ENCODE measurements at places on chromosomes 1 and 21. TPM values are rescaled to one million over a fixed set of nuclear protein-coding genes. Genes with fewer than 3 reads are reported as not detected.

Gene GCSAML
- 0.07 TPM for polyA plus RNA-seq

Gene OR6N1
- polyA plus RNA-seq = not detected

Gene MMP23B
- polyA plus RNA-seq = 22.3 TPM

Gene MSH4
- polyA plus RNA-seq = not detected

Gene TXNIP
- polyA plus RNA-seq = 4,229 TPM

Gene ADCY10
- not detected for polyA plus RNA-seq

Gene CD247
- polyA plus RNA-seq = 1,466 TPM

Gene PKNOX1
- 25.3 TPM for polyA plus RNA-seq

Gene FCMR
- 255 TPM for polyA plus RNA-seq

Gene RHD
- 0.26 TPM for polyA plus RNA-seq

Gene PRR9
- polyA plus RNA-seq = not detected

Gene CFHR5
- polyA plus RNA-seq = not detected
